ENCODE measurements at places on chromosomes 4 and X. TPM values are rescaled to one million over a fixed set of nuclear protein-coding genes. Genes with fewer than 3 reads are reported as not detected.

DNA sequence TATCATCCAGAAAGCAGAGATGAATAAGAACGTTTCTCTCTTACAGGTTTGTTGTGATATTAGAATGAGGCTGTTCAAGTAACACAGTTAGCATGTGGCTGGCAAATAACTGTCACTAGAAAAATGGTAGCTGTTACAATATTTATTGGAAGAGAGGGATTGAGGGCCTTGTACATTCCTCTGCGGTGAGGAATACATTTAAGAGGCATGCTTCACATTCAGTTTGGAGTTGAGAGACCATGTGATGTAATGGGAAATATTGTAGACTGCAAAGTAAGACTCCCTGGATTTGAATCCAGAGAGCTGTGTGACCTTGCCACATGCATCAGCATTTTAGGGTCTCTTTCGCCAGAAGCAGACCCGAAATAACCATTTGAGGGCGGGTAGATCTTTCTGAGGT lies 104.8 kb upstream of the KIT start:
- H3K4me3 ChIP-seq, result no peak overlapping the region
- no peaks in the 10 kb centered on the region for H3K36me3 ChIP-seq
- H3K27ac ChIP-seq, result no peak overlapping the region
- no peak for DNase-seq
- no peaks in the 10 kb centered on the region for H3K4me1 ChIP-seq

DNA sequence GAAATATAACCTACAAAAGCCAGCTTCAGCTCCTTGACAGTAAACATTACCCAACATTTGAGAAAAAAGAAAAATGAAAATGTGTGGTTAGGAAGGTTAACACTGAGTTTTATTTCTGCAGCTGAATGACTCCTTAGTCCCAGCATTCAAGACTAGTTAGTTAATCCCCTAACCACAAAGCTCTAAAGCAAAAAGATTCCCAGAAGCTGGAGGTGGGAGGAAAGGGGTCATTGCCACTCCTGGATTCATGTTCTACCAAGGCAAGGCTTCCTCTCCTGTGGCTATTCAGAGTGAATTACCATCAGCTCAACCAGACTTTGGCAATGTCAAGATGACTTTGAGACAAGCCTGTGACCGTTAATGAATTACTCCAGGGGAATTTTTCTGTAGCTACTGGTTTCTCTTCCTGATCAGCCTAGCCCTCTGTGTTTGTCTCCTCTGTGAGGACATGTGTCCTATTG lies 63.6 kb downstream of the HADH start:
- DNase-seq, result no peak
- H3K4me1 ChIP-seq, result no peaks in the 10 kb centered on the region
- no peaks in the 10 kb centered on the region for H3K27me3 ChIP-seq
- no peak overlapping the region for H3K4me3 ChIP-seq

The PCDH10 gene
- 1.8 TPM for total RNA-seq

- H3K27ac ChIP-seq, result no peak overlapping the region
- no peaks in the 10 kb centered on the region for H3K27me3 ChIP-seq
- no peaks in the 10 kb centered on the region for H3K36me3 ChIP-seq
- H3K4me1 ChIP-seq, result no peaks in the 10 kb centered on the region
- no peak for DNase-seq
Observed at GRCh38 chr4:64975177-64975576, 565.9 kb upstream of the TECRL start.

DNA sequence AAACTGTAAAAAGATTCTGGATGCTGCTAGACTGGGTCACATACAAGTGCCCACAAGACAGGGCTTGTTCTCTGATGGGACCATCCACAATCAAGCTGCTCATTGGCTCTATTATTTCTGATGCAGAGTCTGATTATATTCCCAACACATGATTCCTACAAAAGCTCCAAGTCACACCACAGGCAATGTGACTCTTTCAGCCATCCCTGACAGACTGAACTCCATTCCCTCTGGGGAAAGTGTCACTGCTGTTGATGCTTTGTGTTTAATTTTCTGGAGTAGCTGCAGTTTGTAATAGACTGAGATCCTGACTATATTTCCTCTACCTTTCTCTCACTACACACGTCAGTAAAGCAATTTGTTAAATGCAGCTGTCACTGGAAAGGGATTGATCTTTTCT lies 55.4 kb upstream of the BCLAF3 start:
- no peak overlapping the region for H3K27ac ChIP-seq
- DNase-seq, result no peak
- no peaks in the 10 kb centered on the region for H3K36me3 ChIP-seq
- no peak overlapping the region for H3K4me3 ChIP-seq

The CXCL8 gene
- 0.66 TPM for total RNA-seq
